ENCODE measurements at places on chromosomes 3 and 15.
A peak's percentile ranks its signal among the peaks of the same experiment; 100 is the strongest.

DNA sequence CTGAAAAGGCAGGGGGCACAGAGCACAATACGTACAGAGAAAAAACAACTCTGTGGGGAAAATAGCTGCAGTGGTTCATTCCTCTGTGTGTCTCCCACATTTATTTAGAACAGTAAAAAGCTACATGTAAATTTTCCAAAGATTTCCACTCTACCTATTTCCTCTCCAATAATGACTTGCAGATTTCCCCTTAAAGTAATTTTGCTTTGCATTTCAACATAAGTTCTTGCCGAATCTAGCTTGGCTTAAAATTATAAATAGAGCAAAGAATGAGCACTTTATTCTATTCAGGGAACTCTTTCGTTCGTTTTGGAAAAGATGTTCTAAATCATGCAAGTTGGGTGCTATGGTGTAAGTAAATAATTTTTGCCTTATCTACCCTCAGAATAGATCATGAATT, 58.2 kb upstream of the NR2E3 start:
- DNase-seq, result no peak

DNA sequence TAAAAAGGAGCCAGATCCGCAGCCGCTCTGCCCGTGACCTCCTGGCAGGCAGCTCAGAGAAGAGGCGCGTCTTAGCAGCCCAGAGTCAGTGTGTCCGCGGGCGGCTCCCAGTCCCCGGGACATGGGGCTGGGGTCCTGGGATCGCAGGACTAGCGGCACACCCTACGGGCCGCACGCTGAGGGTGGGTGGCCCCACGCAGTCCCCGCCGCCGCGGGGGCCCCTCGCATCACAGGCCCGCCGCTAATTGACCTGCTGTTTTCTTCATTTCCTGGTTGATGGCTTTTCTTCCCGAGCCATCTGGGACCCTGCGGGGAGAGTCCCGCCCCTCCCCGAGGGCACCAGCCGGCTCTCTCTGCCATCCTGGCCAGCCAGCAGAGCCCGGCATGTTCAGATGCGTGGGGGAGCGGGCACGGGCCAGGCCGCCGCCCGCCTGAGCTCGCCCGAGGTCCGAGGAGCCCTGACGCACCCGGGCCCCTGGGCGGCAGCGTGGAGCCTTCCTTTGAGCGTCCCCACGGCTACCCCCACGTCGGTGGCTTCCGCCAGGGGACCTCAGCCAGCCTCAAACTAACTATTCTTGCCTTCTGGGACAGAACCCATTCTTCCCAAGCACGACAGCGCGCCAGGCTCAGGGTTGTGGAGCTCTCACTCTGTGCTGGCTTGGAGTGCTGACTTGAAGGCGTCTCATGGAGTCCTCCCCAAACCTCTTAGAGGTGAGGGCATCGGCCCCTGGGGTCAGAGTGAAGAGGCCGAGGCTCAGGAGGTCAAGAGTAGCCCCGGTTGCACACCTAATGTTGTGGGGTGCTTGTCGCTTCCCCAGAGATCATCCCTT, 34.6 kb upstream of the CACNA2D3 start:
- DNase-seq, result no peak

- DNase-seq, result no peak
Measured at GRCh38 chr3:41104147-41104546, 95.2 kb upstream of the CTNNB1 start.

DNA sequence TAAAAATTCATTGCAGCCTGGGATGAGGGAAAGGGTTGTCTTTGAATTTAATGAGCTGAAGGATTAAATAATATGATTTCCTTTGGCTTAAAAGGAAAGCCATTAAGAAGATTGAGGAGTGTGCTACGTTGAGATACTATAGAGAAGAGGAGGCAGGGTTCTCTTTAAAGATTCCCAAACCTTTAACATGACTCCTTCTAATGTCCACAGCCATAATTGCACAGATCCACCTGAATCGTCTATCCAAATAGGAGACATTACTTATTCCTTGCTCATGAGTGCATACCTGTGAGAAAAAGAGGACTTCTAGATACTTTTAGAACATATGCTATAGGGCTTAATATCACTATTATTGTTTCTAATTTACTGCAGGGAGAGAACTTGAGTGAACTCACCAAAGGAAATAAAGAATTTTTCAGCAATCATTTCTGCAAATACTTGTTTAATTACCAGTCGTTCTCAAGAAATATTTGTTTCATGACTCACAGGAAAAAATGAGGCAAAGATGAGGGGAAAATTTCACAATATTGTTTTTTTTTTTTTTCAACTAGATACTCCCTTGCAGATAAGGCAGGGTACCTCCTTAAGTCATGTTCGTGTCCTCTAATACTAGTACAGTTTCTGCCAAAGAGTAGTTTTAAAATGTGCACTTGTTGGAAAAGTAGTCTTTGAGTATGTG, 8.9 kb upstream of the SUCNR1 start:
- DNase-seq, result no peak

DNA sequence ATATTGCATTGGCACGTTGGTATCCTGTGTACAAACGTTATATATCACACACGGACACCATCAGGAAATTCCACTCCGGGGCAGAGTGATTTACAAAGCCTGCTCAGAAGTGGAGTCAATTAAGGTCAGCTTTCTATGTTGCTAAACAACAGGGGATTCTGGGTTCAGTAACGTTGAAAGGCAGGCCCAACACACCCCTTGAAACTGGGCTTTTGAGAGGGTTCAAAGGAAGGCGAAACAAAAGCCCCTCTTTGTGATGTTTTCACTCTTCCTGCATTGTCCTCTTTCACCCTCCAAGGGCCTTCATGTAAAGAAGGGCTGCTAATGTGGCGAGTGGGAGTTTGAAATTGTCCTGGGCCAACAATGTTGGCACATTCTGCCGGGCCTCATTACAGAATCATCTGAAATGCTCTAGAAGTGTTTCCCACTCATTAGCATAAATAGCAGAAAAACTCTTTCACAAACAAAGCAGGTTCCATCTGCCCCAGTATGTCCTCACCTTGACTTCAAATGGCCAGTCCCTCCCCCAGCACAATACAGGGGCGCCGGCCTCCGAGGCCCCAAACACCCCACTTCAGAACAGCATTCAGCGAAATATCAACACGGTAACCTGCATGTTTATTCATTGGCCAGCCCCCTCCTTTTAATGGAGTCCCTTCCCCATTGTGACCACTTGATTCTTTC, 76.4 kb downstream of the HES1 start:
- DNase-seq, result no peak

DNA sequence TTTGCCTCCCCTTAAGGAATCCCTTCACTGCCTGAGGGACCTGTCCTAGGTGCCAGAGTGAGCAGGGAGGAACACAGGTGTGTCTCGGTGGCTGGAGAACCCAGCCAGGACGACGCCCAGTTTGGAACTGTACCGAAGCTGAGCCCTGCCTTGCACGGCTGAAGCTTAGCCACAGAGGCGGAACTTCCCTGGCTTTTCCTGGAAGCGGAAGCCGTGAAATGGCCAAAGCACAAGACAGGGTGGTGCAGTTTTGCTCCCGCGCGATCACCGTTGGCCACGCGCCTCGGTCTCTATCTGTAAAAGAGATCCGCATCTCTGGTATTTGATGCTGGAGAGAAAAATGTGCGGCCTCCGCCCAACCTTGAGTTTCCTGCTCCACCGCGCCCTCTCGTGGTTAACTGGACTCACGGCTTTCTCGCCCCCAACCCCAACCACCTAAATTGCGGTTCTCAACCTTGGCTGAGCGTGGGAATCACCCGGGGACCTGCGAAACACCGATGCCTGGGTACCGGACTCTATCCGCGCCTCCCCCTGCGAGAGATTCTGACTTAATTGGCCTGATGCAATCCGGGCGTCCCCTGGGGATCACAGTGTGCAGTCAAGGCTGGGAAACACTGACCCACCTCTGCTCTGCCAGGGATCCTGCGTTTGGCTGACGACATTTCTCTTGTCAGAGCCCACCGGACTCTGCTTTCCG, 70.7 kb upstream of the ABHD2 start:
- peak; percentile 59 for DNase-seq

GRCh38 chr3:11477407-11477911, 166.3 kb downstream of the VGLL4 start:
- no peak for DNase-seq

GRCh38 chr3:144900366-144900765, 928.7 kb downstream of the DIPK2A start:
- DNase-seq, result no peak

DNA sequence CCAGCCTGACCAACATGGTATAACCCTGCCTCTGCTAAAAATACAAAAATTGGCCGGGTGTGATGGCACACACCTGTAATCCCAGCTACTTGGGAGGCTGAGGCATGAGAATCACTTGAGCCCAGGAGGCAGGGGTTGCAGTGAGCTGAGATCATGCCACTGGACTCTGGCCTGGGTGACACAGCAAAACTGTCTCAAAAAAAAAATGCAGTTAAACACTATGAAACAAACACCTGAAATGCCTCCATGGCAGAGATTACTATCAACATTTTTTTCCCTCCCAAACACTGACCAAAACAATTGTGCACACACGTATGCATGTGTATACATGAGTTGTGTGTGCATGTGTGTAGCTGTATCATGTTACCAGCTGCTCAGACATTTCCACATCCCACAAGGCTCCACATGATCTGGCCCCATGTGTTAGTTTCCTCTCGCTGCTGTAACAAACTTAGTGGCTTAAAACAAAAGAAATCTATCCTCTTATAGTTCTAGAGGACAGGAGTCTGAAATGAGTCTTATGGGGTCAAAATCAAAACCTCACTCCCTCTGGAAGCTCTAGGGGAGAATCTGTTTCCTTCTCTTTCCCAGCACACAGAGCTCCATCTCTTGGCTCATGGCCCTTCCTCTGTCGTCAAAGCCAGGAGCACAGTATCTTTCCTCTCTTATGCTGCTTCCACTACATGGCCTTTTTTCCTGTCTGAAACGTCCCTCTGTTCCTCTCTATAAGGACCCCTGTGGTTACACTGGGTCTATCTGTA, 34.5 kb downstream of the SLC41A3 start:
- DNase-seq, result no peak

DNA sequence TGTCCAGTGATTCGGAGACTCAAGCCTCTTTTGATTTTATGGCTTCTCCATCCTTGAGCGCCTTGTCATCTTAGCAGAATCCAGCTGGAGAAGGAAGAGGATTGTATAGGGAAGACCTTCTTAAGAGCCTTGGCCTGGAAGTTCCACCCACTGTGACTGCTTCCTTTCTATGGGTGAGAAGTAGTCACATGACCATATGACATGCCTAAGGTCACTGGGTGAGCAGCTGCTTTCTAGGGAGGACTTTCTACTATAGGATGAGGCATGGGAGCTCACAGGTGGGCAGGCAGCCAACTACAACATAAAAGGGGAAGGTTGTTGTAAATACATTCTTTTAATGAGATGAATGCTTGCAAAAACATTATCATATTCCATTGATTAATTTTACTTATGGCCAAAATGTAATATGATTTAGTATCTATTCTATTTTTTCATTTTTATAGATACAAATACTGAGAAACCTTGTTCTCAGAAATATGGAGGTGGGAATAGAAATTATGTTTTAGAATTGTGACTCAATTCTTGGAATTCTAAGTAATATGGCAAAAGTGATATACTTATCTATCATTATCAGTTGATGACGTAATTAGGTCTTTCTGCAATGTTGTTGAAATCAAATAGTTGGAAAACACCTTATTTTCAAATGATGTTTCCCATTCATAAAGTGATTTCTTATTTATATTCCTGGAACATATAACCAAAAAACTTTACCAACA, 53.6 kb upstream of the MINAR1 start:
- DNase-seq, result no peak

- DNase-seq, result peak; percentile 90
Measured at GRCh38 chr15:59751552-59752413, 62.7 kb upstream of the BNIP2 start.

- DNase-seq, result no peak
Measured at GRCh38 chr3:195752066-195752465, 31.3 kb downstream of the MUC20 start.

- no peak for DNase-seq
Measured at GRCh38 chr15:49918121-49918520, 200.9 kb downstream of the ATP8B4 start.

GRCh38 chr3:172357850-172358754, 90.2 kb downstream of the GHSR start:
- DNase-seq, result no peak

DNA sequence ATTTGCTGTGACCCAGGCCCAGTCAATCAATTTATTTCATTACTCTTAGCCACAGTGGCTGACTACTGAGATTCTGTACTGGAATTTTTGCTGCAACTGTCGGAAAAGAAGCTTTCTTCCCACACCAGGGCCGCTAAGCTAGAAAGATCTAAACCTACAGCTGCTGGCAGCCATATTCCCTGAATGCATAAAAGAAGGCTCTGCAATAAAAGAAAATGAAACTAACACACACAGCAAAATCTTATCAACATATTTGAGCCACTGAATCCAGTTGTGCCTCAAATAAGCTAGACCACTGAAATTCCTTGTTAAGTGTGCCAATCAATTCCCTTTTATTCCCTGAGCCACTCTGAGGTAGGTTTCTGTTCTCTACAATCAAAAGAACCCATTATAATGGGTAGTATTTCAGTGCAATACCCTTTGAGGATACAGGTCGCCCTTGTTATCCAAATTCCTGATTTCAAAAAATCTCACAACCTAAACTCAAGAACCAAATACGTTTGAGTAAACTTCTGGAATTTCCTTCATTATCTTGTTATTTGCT, 60.3 kb downstream of the MYO9A start:
- DNase-seq, result no peak

- DNase-seq, result no peak
Measured at GRCh38 chr3:69422751-69423150, 36.9 kb upstream of the FRMD4B start.

GRCh38 chr15:67880651-67881182, 40.9 kb upstream of the RNU6-1 start:
- no peak for DNase-seq

GRCh38 chr15:57085267-57085666, 166.8 kb downstream of the TCF12 start:
- no peak for DNase-seq

GRCh38 chr15:35305946-35306345, 220.9 kb upstream of the NANOGP8 start:
- no peak for DNase-seq

- DNase-seq, result no peak
Measured at GRCh38 chr3:58419780-58420507, 13.7 kb downstream of the PDHB start.

DNA sequence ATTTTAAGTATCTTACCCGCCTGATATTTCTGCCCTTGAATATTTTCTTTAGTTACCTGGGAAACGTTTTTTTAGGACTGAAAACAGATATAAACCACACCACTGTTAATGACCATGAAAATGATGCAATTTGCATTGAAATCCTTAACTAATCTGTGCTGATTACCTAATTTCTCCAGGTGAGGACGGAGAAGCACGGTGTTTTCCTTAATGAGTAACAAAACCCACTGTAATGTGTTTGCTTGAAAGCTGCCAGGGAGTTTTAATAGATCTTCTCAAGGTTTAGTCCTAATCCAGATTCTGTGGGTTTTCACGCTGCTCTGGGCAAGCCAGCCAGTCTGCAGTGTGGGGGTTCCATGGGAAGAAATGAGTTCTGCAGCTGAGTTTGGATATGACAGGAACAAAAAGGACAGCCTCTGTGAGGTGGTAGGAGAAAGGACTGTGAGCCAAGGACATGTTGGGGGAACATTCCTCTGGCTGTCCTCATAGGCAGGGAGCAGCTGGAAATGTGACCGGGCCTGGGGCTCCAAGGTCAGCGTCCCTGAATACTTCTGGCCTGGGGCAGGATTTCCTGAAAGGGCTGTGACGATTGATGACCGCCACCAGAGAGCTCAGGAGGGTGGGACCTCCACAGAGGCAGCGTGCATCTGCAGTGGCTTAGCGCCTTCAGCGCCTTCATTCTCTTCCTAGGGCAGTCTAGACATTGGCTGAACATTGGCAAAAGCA, 18.6 kb downstream of the THSD4 start:
- DNase-seq, result no peak

GRCh38 chr15:77393471-77393840, 26.4 kb downstream of the PEAK1 start:
- DNase-seq, result no peak

Data from Jurkat, Clone E6-1 (cell line).